ENCODE measurements at places on chromosomes 2 and 18. TPM values are rescaled to one million over a fixed set of nuclear protein-coding genes. Genes with fewer than 3 reads are reported as not detected.

- no peaks in the 10 kb centered on the region for H3K27me3 ChIP-seq
- DNase-seq: peak; percentile 1
- H3K4me3 ChIP-seq: no peak overlapping the region
- H3K4me1 ChIP-seq: no peaks in the 10 kb centered on the region
Measured at GRCh38 chr2:157107877-157108276, 149.6 kb upstream of the GALNT5 start.

DNA sequence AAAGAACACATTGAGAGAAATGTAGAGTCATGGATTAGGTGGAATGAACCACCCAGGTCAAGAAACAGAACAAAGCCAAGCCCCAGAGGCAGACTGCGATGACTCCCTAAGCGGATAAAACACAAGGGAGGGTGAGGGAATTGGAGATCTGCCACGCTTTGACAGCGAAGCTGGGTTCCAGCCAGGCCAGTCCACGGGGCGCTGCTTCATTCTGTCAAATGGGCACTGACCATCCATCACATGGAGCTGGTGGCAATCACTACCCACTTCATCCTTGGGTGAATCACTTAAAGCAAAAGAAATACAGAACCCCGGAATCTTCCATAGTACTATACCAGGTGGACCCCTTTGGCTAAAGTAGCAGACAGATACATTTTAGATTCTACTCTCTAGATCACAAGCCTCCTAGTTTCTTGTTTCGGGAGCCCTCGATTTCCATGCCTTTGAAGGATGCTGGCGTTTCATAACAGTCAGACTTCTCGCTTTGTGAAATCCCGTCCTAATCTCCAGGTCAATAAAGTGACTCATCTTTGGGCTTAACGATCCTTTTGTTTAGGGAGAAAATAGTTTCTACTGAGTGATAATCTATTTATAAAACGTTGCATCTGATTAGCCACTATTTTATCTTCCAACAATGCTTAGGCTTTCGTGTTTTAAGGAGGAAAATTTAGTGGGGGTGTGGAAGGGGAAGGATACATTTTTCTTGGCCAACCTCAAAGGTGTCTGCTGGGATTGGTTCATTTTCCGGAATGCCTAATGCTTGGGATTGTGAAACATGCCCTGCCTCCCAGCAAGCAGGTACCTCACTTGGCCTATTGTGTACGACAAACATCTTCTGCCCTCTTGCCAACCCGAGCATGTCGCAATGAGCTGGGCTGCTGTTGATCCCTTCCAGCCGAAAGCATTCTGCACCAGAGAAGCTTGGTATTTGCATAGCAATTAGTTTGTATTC lies 44.1 kb upstream of the HDAC4 start:
- no peak overlapping the region for H3K4me3 ChIP-seq
- no peak overlapping the region for H3K27ac ChIP-seq
- H3K36me3 ChIP-seq: no peaks in the 10 kb centered on the region
- H3K27me3 ChIP-seq: peaks cover 59% of the 10 kb centered on the region
- no peak for DNase-seq

GRCh38 chr2:776487-776886 lies 99.3 kb upstream of the TMEM18 start:
- H3K36me3 ChIP-seq: no peaks in the 10 kb centered on the region
- no peak overlapping the region for H3K27ac ChIP-seq

DNA sequence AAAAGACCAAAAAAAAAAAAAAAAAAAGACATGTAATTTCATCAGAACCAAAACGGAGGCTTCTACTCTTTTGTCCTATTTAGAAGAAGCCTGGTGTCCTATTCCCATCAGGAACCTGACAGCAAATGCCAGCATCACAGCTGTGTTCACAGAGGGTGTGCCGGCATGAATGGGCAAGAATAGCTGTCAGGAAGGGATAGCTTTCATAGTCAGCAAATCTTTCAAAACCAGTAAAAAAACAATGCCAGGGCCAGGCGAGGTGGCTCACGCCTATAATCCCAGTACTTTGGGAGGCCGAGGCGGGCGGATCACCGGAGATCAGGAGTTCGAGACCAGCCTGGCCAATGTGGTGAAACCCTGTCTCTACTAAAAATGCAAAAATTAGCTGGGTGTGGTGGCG lies 231.8 kb upstream of the PXDN start:
- no peaks in the 10 kb centered on the region for H3K36me3 ChIP-seq
- no peak for DNase-seq
- H3K27ac ChIP-seq: no peak overlapping the region
- no peaks in the 10 kb centered on the region for H3K27me3 ChIP-seq
- no peak overlapping the region for H3K4me3 ChIP-seq
- no peaks in the 10 kb centered on the region for H3K4me1 ChIP-seq

The POTEE gene
- 0.03 TPM for polyA plus RNA-seq

The RAB17 gene
- polyA plus RNA-seq: 164 TPM

The ALPP gene
- polyA plus RNA-seq: 0.06 TPM

The SPHKAP gene
- 0.16 TPM for polyA plus RNA-seq
